Liver (tissue), 10 donors: ENCODE measurements at places on chromosomes 3 and 15.

DNA sequence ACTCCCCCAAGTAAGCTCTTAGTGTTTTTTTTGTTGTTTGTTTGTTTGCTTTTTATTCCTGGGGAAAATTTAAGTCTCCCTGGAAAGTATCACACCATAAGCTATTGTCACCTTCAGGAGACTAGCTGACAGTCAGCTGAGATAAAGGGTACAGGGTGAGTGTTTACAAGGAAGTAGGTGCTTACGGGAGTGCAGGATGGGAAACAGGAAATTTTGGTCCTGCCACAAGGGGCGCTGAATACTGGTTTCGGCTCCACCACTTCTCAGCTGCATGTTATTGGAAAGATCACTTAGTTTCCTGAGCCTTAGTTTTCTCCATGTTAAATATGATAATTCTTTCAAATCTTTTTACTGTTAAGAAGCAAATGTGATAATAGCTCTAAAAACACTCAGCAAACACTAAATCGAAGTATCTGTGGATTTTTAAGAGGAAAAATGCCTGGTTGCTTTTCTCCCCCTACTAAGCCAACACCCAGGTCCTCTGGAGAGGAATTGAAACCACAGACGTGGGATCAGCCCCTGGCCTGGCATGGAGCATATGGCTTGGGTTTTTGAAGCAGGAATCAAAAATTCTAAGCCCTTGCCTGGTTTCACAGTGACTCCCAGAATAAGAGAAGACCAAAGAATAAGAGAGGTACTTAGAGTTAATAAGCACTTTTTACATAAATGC, 90.7 kb downstream of the SCN11A start:
- no peak for DNase-seq

DNA sequence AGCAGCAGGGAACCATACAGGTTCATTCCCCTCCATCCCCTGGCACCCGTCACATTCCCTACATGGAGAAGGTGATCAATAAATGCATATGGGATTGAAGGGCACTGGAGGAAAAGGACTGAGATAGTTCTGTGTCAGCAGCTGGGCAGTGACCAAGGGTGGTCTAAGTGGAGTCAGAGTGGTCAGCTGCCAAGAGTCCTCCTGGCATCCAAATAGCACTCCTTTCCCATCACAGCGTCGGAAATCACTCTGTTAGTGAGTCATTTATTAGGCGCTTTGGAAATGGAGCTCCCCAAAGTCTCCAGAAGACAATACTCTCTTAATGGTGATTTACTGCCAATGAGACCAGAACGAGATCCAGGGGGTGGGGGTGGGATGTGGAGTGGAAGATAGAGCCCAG, 6.8 kb upstream of the TRH start:
- no peak for DNase-seq

- no peak for DNase-seq
Observed at GRCh38 chr3:123869165-123869564, 15.0 kb downstream of the MYLK start.

- DNase-seq: no peak
Observed at GRCh38 chr3:194612221-194612620, 21.0 kb downstream of the TMEM44 start.

- DNase-seq: no peak
Observed at GRCh38 chr15:57694279-57694678, 12.2 kb upstream of the POLR2M start.

DNA sequence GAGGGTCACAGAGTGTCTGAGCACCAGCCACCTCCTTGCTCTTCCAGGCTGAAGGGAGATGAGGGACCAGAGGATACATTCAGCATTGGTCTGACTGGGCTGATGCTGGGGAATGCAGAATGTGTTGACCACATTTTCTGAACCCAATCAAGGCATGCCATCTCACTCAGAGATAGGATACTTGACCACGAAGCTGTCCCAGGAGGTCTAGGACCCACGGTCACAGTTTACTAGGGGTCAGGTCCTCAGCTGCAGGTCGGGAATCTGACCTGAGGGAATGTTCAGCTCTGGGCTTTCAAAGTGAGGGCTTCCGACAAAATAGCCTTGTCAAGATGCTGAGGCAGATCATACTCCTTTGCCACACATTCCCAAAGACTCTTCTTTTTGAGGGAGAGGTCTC, 19.6 kb downstream of the PLA2G4E start:
- DNase-seq: no peak

DNA sequence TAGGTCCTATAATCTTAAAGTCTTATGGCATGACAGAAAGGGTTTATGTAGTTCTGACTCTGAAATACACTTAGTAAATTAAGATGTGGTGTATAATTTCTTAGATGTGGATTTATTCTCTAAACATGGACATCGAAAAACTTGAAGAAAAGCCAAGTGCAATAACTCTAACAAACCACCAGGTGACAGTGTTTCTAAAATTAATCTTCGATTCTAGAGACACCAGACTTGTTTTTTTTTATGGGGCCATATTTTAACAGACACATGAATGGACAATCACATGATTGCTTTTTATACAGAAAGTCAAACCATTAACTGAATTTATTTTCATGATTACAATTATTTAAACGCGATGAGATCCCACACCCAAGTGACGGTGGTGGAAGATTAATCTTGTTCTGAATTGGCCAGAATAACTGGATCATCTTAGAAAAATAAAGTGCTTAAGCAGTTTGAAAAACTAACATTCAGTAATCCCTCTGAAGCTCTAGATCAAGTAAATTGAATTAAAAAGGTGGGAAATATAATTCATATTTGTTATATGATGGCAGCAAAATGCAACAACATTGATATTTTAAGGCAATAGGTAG, 305.1 kb downstream of the LSAMP start:
- DNase-seq: no peak

- no peak for DNase-seq
Observed at GRCh38 chr15:77596821-77597803, 35.6 kb downstream of the LINGO1 start.
